ENCODE measurements at places on chromosomes 1 and 21.

GRCh38 chr1:43435146-43436145 lies 18.3 kb downstream of the HYI start:
- DNase-seq: no peak

DNA sequence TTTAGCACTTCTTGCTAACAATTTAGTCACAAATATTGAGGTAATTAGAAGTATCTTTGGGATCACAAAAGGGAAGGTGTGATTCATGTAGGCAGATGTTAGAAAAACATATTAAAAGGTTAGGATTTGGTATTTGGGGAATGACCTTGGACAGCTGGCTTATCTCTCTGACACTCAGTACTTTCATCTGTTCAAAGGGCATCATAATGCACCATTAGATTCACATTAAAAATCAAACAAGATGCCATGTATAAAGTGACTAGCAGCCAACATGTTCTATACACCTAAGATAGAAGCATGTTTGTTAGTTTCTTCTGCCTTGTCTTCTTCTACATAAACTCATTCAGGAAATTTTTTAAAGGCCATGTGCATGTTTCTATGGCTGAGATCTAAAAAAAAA lies 56.5 kb upstream of the ESRRG start:
- DNase-seq: no peak

- no peak for DNase-seq
Observed at GRCh38 chr1:23803674-23804073, 3.1 kb upstream of the GALE start.

DNA sequence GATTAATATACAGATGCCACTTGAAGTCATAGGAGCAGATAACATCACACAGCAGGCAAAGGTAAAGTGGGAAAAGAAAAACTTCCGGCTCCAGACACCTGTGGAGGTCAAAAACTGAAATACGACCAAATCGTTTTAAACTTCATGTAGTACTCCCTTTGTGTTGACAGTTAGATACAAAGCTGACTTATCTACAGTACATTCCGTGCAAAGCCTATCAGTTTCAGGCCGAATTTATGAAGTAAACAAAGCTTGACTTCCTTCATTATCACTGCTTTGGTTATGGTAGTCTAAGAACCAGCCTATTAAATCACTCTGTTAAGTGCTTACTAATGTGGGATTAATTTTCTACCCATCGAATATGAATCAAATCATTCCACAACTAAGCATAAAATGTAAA lies 156.3 kb downstream of the SMYD3 start:
- no peak for DNase-seq

- DNase-seq: no peak
Observed at GRCh38 chr1:43991200-43991475, 261 bp upstream of the CCDC24 start.

GRCh38 chr1:2021550-2021949 lies 2.4 kb downstream of the GABRD start:
- no peak for DNase-seq

DNA sequence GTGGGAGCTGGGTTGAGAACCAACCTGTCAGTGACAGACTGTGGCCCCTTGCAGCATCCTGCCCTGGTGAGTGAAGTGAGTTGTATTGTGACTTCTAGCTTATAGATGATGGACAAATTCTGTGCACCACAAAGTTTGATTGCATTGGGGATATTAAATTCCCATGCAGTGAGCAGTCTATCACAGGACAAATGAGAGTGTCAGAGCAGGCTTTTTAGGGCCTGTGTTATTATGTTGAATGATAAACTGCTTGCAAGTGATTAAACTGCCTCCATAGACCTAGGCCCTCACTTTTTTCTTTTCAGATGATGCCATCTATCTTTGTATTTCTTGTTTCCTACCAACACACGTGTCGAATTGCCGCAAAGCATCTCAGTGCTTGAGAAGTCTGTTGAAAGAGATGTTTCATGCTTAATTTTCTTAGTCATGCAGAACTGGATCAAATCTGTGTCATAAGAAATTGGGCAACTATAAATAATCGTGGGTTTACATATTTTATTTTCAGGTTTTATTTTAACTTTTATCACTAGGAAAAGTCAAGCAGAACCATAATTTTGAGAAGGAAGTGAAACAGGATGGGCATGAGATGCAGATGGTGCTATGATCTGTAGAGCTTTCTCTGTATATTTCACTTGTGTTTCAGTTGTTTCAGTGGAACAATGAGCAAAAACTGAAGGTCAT lies 199.2 kb downstream of the S1PR1 start:
- DNase-seq: no peak

Measured in stimulated activated CD4-positive, alpha-beta T cell treated with anti-CD3 and anti-CD28 coated beads, TNF-alpha, amount 100 ng/mL, for 24 hours (primary cell).